ENCODE measurements at places on chromosomes 2 and 18.

- DNase-seq, result no peak
These were observed 1.5 kb downstream of the RPRM start for GRCh38 chr2:153476816-153477635.

GRCh38 chr2:240225131-240225530, 84.7 kb upstream of the OTOS start:
- DNase-seq, result no peak

GRCh38 chr2:48454504-48454903, 75.5 kb upstream of the STON1 start:
- no peak for DNase-seq

- DNase-seq, result peak; percentile 23
These were observed 15.9 kb upstream of the TXNDC2 start for GRCh38 chr18:9869715-9870430.

DNA sequence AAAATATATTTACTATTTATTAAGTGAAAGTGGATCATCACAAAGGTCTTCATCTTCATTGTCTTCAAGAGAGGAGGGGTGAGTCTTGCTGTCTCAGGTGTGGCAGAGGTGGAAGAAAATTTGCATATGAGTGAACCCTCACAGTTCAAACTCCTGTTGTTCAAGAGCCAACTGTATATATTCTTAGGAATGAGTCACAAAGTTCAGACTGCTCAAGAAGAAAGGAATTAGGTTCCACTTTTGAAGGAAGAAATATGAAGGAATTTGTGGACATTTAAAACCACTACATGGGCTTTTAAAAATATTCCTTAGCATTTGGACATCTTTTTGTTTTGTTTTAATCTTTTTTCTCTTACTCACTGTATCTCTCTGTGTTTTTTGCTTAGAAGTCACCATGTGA, 212.6 kb downstream of the INSIG2 start:
- no peak for DNase-seq

- peak; percentile 37 for DNase-seq
These were observed 249.1 kb upstream of the SPRED2 start for GRCh38 chr2:65681503-65681902.

- DNase-seq, result no peak
These were observed 560.2 kb upstream of the LRATD1 start for GRCh38 chr2:14072338-14072737.

DNA sequence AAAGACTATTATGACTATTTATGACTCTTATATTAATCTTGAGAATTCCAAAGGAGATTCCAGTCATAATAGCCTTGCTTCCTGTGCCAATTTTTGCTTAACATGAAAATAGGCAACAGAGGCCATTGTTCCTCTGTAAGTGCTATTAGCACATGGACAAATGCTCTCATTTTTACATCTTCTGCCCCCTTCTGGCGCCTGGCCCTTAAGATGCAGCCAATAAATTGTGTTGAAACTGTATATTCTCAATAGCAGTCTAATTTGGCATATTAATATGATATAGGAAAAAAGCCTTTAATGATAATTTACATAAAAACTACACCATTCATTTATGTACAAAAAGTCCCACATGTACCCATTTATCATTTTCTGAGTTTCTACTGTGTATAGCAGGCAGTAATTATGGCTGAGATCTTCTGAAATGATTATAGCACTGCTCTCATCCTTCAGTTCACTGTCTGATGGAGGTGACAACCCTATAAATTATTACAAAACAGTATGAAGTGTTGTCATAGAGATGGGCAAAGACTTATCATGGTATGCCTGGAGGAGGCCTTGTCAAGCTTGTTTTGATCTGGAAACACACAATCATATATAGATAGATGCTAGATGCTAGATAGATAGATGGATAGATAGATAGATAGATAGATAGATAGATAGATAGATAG, 613.3 kb downstream of the TSN start:
- no peak for DNase-seq
